ENCODE measurements at places on chromosomes 16 and 17.

GRCh38 chr17:47604598-47604927, 45.2 kb upstream of the KPNB1 start:
- DNase-seq, result no peak

- DNase-seq, result no peak
Measured at GRCh38 chr17:77107506-77108433, 33.0 kb upstream of the SEC14L1 start.

- no peak for DNase-seq
Measured at GRCh38 chr17:34113089-34113488, 142.0 kb upstream of the CCL2 start.

DNA sequence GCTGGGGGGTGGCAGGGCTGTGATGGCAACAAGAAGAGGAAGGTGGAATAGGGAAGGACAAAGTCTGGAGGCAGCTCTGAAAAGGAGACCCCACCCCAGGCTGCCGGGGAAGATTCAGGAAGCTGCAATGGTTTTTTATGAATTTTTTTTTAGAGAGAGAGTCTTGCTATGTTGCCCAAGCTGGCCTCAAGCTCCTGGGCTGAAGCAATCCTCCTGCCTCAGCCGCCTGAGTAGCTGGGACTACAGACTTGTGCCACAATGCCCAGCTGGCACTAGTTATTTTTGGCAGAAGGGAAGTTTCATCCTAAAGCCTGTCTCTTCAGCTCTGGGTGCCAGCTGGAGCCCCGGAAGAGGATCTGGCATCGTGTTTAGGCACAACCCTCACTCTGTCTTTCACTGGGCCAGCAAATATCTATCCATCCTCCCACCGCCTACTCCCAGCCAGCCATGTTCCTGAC, 1.3 kb upstream of the CES3 start:
- no peak for DNase-seq

DNA sequence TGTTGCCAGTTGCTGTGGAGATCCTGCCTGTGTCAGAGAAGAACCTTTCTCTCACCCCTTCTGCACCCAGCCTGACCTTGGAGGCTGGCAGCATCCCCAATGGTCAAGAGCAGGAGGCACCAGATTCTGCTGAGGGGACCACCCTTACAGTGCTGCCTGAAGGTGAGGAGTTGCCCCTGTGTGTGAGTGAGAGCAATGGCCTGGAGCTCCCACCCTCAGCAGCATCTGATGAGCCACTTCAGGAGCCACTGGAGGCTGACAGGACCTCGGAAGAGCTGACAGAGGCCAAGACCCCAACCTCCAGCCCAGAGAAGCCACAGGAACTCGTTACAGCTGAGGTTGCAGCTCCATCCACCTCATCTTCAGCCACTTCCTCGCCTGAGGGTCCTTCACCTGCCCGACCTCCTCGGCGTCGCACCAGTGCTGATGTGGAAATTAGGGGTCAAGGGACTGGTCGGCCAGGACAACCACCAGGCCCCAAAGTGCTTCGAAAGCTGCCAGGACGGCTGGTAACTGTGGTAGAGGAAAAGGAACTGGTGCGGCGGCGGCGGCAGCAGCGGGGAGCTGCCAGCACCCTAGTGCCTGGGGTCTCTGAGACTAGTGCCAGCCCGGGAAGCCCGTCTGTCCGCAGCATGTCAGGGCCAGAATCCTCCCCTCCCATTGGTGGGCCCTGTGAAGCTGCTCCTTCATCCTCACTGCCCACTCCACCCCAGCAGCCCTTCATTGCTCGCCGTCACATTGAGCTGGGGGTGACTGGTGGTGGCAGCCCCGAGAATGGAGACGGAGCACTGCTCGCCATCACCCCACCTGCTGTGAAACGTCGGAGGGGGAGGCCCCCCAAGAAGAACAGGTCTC, 10.2 kb upstream of the PHKG2 start:
- DNase-seq, result no peak

DNA sequence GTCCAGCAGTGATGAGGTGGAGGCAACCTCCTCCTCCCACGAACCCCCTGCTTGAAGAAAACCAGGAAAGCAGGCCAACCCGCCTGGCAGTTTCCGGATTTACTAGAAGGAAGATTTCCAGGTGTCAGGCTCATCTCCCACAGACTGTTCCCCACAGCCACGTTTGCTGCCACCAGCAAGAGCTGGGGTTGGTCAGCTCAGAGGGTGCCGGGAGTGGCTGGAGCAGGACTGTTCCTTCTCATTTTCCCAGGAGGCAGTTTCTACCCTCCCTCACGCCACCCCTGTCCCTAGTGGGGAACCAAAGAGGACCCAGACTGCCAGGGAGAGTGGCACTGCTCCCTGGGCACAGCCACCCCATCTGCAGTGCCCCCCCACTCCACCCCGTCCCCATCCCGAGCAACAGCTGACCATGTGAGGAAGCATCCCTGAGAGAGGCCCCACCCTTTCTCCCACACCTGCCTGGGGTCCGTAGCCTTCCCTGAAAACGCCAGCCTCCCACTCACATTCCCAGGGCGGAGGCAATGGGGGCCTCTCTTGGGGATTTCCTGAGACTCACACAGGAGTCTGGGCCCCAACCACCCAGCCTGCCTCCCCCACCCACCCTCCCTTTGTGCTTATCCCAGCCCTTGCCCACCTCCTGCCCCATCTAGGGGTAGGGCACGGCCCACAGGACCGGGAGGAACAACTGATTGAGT, 5.9 kb downstream of the KRT17 start:
- DNase-seq, result no peak

- DNase-seq, result no peak
Measured at GRCh38 chr16:77169650-77170236, 21.2 kb upstream of the MON1B start.

DNA sequence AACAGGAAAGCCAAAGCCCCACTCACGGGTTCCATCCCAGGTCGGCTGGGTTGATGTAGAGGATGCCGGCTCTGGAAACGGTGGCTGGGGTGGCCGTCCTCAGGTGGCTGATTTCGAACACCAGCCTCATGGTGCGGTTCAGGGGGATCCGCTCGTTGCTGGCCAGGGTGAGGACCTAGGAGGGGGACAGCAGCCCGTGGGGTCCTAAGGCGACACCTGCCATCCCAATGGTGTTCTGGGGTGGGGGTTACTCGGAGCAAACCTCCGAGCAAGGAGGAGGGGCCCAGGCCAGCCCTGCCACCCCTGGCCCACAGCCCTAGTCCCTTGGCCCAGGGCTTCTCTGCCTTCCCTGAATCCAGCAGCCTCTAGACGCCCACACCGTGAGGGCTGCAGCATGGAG, 86.5 kb downstream of the DNAH17 start:
- DNase-seq, result no peak

DNA sequence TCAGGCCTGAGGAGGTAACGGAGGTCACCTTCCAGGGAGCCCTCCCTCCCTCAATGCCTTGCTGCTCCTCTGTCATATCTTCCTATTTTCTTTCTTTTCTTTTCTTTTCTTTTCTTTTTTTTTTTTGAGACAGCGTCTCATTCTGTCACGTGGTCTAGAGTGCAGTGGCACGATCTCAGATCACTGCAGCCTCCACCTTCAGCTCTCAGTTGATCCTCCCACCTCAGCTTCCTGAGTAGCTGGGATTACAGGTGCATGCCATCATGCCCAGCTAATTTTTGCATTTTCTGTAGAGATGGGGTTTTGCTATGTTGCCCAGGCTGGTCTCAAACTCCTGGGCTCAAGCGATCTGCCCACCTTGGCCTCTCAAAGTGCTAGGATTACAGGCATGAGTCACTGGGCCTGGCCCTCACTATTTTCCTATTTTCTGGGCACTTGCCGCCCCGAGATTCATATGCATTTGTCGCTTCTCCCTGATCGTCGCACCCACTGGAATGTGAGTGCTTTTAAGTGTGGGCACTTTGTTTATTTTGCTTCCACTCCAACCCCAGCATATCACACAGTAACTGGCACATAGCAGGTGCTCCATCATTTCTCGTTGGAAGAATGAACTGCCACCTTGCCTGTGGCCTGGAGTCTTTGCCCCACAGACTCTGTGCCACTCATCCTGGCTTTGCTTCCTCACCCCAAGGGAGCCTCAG, 31.7 kb downstream of the CPNE2 start:
- no peak for DNase-seq

GRCh38 chr16:55700961-55701360, 45.2 kb downstream of the SLC6A2 start:
- DNase-seq, result no peak

DNA sequence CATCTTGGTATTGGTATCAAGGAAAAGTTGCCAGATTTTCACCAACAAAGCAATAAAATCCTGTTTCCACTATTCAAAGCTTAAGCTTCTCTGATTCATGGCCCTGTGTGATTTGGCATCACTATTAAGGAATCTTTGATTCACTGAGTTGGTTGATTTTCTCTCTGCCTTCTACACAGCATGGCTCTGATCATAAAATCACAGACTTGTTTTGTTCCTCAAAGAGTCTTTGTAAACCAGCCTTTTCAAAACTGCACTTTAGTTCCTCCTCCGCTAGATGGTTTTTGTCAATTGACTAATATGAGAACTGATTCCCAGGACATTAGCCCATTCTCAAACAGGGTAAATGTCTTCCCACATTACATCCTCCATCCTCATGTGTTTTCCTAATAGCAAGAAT, 197.6 kb downstream of the DNAH9 start:
- DNase-seq, result no peak

- DNase-seq, result no peak
Measured at GRCh38 chr17:16406742-16407674, 8.4 kb upstream of the TRPV2 start.

DNA sequence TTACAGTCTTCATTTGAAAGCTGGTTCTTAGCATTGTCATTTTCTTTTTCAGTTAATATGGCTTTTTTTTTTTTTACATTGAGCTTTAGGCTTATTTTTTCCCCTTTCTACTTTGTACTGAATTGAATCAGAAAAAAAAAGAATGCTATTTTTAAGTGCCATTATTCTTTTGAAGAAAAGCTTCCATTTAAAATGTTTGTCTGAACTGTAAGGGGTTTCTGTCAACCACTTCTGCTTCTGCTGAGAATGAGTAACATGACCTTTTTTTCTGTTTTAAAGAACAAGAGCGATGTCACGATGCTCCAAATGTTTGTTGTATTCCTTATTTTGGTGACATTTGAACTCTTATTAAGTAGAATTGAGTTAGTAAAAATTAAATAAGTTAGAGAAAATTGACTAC, 50.0 kb downstream of the MRTFB start:
- no peak for DNase-seq

- no peak for DNase-seq
Measured at GRCh38 chr17:16969931-16970906, 1.7 kb downstream of the TNFRSF13B start.

GRCh38 chr17:732902-733720, 715 bp downstream of the TLCD3A start:
- DNase-seq, result peak; percentile 20

DNA sequence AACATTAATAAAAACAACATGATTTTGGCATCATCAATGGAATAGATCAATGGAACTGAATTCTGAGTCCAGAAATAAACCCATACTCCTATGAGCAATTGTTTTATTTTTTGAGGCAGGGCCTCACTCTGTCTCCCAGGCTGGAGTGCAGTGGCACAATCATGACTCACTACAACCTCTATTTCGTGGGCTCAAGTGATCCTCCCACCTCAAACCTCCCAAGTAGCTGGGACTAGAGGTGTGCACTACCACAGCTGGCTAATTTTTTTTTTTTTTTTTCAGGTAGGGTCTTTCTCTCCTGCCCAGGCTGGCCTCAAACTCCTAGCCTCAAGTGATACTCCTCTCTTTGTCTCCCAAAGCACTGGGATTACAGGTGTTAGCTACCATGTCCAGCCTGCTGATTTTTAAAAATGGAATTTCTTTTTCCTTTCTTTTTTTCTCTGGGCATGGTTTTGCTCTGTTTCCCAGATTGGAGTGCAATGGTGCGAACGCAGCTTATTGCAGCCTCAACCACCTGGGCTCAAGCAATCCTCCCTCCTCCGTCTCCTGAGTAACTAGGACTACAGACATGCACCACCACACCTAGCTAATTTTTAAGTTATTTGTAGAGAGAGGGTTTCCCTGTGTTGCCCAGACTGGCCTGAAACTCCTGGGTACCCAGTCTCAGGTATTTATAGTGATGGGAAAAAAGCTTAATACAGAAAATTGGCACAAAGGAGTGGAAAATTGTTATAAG, 7.3 kb upstream of the PRDM7 start:
- no peak for DNase-seq

- no peak for DNase-seq
Measured at GRCh38 chr17:72714357-72714966, 378.0 kb downstream of the SLC39A11 start.

- no peak for DNase-seq
Measured at GRCh38 chr16:75774197-75774596, 47.9 kb upstream of the CPHXL start.

DNA sequence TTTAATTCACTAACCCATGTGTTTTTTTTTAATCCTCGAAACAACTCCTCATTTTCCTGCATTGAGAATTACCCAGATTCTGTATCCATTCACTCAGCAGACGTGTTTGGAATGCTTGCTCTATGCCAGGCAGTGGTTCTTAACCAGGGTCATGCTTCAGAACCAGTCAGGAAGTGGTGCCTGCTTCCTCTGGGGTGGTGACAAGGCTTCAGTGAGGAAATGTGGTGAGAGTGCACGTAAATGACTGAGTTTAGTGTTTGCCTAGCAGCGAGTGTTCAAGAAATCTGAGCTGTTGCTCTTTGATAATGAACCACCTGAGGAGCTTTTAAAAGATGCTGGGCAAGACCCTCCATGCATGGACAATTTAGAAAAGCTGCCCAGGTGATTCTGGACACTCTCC, 9.9 kb downstream of the ZFP90 start:
- no peak for DNase-seq

- DNase-seq, result no peak
Measured at GRCh38 chr16:28308794-28309584, 16.7 kb downstream of the SBK1 start.

- no peak for DNase-seq
Measured at GRCh38 chr17:4665027-4665426, 23.5 kb upstream of the ALOX15 start.

GRCh38 chr16:66474750-66475199, 47.7 kb downstream of the BEAN1 start:
- DNase-seq, result peak; percentile 69

GRCh38 chr17:49197346-49197998, 12.9 kb downstream of the GNGT2 start:
- no peak for DNase-seq

- no peak for DNase-seq
Measured at GRCh38 chr17:15377616-15378015, 36.2 kb upstream of the TEKT3 start.

DNA sequence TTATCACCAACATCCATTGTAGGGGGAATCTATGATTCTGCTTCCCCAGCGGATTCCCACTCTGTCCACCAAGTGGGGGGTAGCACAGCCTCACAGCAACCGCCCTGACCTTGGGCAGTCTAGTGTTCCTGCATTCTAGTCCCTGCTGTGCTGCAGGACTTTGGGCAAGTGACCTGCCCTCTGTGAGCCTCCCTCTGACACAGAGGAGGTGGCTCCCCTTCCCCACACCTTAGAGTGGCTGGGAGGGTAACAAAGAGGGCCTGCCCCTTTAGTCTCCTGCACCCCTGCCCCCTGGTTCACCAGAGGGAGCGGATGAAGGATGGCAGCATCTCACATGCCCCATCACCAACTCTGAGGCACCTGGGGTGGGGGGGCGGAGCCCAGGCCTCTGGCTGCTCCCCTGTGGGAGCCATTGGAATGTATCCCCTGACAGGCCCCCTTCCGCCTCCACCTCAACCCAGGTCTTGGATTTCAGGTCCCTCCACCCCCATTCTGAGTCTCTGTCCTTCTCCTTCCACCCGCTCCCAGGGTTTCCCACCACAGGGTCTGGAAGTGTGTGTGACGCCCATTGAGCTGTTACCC, 10.1 kb downstream of the GAS2L2 start:
- DNase-seq, result no peak

All from activated T-helper 1 cell treated with anti-CD3 and anti-CD28 coated beads, Interleukin-12 subunit alpha, Interleukin-12 subunit beta, Interleukin-2, Interleukin-4 antibody, amounts not matched to agents 30 ng/mL and 10 ng/mL and 1 ng/mL, durations not matched to agents 14 hours and 24 hours and 36 hours (primary cell).